ENCODE measurements at places on chromosomes 4 and X.

GRCh38 chrX:154465601-154466000, 7.5 kb downstream of the PLXNA3 start:
- no peak for DNase-seq

DNA sequence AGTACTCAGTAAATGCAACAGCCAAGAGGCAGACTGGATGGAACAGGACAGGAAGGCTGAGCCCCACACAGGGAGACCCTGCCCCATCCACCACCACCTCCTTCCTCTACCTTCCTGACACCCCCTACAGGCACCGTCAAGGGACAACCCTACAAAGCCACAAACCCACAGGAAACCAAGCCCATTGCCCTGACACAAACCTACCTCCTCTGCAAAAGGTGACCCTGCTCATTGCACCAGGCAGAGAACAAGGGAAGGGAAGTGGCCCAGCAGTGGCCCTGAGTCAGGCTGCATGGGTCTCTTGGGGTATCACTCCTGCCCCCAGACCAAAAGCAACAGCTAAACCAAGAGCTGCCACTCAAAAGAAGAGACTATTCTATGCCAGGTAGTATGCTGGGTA, 21.0 kb downstream of the JAKMIP1 start:
- DNase-seq, result no peak

- no peak for DNase-seq
Observed at GRCh38 chr4:178090640-178091411, 648.6 kb upstream of the AGA start.

DNA sequence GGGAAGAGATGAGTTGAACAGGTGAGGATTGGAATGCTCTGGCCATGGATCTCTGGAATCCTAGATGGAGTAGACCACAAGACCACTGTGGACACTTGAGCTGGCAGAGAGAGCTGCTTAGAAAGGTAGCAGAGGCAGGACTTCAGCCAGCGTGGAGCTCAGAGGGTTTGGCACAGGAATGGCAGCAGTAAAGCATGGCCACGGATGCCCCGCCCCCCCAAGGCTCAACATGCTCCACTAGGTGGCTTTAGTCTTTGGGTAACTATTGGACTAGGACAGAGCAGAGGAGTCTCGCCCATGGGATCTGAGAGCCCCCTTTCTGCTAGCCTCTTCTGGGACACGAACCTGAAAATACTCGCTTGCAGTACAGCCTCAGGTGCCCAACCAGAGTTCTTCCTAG, 150.1 kb upstream of the NEIL3 start:
- no peak for DNase-seq

GRCh38 chrX:121504153-121504552, 456.7 kb downstream of the GLUD2 start:
- DNase-seq, result no peak

- no peak for DNase-seq
Observed at GRCh38 chr4:182042945-182043344, 200.3 kb upstream of the TENM3 start.

DNA sequence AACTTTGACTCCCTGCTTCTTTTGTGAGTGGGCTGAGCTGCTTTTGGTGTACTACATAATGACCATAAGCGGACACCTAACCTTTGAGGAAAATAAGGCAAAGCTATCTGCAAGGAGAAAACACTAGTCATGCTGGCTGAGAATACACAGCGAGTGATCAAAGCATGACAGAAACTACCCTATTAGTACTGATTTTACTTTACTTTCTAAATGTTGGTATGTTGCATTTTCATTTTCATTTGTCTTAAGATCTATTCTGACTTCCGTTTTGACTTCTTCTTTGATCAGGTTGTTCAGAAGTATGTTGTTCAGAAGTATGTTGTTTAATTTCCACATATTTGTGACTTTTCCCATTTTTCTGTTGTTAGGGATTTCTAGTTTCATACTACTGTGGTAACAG, 361.1 kb downstream of the TRAM1L1 start:
- no peak for DNase-seq

DNA sequence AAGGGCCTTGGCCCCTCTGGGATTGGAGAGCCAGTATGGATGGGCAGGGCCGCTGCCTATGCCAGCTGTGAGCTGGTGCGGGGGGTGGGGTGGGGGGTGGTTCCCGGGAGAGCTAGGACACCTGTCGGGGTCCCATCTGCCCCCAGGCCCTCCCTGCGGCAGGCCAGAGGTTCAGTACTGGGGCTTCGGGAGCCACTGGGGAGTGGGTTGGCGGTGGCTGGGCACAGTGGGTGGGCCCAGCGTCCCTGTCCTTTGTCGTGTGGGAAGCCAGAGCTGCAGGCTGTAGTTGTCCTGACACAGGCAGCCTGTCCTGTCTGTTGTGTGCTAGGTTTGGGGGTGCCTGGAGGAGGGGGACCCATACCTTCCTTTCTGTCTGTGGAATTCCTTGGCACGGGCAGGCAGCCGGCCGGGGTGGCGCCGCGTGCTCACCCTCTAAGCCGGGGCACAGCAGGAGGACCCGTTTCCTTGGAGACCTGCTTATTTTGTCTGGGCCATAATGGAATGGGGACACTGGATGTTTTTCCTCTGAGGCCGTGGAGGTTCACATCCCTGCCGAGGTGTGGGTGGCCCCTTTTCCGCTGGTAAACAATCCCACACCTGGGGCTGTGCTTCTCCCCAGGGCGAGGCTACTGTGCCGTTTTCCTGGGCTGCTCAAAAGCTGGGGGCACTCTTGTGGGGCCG, 14.8 kb downstream of the DOK7 start:
- DNase-seq, result no peak

GRCh38 chr4:20259707-20260106, 8.0 kb downstream of the SLIT2 start:
- DNase-seq, result no peak

DNA sequence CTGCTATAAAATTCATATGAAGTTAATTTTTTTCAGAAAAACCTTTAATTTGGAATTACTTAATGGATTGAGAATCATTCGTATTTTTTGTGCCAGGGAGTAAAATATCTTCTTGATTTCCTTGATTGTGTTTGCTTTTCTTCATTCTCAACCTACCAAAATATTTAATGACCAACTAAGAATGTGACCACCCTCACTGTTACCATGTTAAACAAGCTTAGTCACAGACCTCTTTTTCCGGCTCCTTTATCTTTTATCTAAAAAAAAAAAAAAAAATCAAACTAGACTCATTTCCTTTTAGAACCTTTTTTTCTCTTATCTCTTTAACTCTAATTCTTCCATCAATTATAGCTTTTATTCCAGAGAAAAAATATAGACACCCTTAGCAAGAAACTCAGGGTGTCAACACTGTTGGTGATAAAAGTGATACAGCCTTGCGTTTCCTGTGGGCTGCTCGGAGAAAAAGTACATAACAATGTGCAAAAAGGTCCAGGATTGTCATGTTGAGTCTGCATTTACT, 20.6 kb upstream of the HPGDS start:
- no peak for DNase-seq

DNA sequence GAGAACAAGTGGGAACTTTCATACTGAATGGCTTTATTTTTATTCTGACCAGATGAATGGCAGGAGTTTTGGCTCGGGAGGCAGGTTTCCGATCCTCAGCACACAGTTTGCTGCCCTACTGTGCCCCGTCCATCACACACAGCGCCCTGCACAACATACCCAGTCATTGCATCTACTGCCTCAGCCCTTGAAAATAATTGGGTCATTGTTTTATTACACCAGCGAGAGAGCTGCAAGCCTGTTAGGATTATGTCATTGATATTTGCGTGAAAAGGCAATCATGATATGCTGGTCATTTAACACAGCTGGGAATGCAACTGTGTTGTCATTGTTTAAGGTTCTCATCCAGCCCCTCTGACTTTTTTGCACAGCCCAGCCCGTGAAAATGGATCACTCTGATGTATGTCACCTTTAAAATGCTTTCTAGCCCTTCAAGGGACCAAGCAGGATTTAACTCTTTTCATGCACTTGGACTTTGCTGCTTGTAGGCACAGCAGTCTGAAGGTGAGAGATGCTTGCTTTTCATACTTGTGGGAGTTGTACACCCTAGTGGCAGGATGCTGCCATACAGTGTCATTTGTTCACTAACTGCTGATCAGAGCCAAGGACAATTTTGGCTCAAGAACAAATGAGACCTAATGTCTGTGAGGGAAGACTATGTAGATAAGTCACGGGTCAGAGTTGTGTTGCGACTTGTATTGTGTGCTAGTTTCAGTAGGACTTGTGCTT, 62.3 kb downstream of the RTL9 start:
- DNase-seq, result no peak

- DNase-seq, result no peak
Observed at GRCh38 chr4:25123236-25123635, 37.0 kb downstream of the SEPSECS start.

DNA sequence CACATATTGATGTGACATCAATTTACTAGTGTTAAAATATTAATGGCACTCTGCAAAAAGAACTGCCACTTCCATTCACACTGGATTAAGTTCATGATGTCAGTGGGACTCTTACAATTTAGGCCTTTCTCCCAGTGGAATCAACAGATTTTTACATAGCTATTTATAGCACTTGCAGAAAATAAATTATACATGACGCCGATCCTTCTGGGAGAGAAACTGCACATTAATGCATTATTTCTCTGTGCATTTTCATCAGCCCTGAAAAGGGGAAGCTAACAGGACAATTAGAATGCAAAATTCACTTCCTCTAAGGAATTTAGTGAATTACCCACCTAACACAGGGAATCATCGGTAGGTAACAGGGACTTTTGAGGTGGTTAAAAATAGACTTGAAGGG, 15.7 kb downstream of the LGI2 start:
- DNase-seq, result no peak

All from activated T-helper 1 cell treated with anti-CD3 and anti-CD28 coated beads, Interleukin-2, amount 50 U/mL, for 16 hours (primary cell).